ENCODE measurements at places on chromosomes 5 and 9. TPM values are rescaled to one million over a fixed set of nuclear protein-coding genes. Genes with fewer than 3 reads are reported as not detected.

The IL31RA gene
- 0.89 TPM for total RNA-seq

The GNAQ gene
- total RNA-seq: 41.0 TPM

The SLC27A6 gene
- total RNA-seq: 0.32 TPM

The LCN15 gene
- not detected for total RNA-seq

The ORM2 gene
- not detected for total RNA-seq

The NDUFAF2 gene
- 30.2 TPM for total RNA-seq

The CCDC187 gene
- total RNA-seq: not detected

The PCDHA9 gene
- total RNA-seq: not detected

DNA sequence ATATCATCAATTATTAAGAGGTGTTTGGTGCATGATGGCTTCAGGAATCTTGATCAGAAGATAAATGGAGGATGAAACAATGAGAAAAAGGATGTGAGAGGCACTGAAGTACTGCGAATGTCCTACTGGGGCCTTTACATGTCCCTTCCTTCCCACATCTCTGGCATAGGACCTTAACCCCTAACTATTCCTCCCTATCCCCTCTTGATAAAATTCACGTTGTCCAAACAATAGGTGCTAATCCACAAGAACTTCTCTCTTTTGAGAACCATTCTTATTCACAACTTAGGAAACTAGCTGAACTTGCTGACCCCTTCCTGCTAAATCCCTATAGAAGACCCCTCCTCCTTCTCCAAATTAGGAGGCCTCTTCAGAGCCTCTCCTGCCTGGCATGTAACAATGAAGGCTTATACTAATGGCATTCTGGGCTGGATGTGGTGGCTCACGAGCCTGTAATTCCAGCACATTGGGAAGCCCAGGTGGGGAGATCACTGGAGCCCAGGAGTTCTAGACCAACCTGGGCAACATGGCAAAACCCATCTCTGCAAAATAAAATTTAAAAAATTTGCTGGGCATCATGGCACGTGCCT is 276.5 kb upstream of the SMARCA2 start:
- no peak for DNase-seq

GRCh38 chr9:113817171-113817570 is 58.9 kb upstream of the ZNF618 start:
- DNase-seq: no peak

DNA sequence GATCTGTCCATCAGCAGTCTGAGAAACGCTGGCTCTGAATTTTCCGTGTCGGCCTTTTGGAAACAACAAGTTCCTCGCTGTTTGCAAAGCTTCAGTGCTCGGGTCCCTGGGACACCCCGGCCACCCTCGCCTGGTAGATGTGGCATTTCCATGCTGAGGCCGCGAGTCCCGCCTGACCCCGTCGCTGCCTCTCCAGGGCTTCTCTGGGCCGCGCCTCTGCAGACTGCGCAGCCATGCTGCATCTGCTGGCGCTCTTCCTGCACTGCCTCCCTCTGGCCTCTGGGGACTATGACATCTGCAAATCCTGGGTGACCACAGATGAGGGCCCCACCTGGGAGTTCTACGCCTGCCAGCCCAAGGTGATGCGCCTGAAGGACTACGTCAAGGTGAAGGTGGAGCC is 4.7 kb downstream of the NTNG2 start:
- DNase-seq: no peak

GRCh38 chr9:137480686-137481683 is 21.9 kb upstream of the NSMF start:
- DNase-seq: no peak

DNA sequence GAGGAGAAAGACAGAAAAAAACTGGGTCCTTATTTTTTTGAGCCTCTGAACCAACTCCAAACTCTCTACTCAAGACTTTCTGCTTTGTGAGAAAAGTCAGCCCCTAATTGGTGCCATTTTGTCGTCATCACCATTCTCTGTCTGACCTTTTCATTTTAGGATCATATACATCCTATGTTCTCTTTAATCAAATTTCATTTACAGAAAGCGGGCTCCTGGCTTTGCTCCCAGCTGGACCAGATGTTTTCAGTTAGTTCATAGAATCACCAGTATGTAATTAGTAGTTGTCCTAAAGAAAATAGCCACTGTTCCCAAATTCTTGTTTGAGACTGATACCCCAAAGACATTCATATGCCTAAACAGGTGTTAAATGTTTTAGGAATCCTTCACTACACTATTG is 28.6 kb upstream of the SLCO4C1 start:
- no peak for DNase-seq

- no peak for DNase-seq
These were observed 20.8 kb downstream of the PHF2 start for GRCh38 chr9:93597142-93597706.

GRCh38 chr9:89448821-89449220 is 49.1 kb downstream of the SEMA4D start:
- no peak for DNase-seq

GRCh38 chr9:130931508-130932254 is 7.4 kb downstream of the FIBCD1 start:
- DNase-seq: peak; percentile 42

DNA sequence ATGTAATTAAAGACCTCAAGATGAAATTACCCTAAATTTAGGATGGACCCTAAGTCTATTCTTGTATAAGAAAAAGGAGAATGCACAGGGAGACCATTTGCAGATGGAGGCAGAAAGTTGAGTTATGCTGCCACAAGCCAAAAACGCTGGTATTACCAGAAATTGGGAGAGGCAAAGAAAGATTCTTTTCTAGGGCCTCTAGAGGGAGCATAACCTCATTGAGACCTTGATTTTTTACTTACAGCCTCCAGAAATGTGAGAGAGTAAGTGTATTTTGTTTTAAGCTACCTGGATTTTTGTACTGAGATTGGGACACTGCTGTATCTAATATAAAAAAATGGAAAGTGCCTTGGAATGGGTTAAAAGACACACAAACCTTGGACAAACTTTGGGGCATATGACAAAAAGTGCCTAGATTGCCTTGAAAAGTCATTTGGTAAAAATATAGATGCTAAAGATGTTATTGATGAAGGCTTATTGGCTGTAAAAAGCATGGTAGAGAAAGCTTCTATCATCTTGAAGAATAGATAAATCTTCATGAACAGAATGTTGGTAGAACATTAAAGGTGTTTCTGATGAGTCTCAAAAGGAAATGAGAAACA is 174.7 kb upstream of the PRDM9 start:
- peak; percentile 20 for DNase-seq

- no peak for DNase-seq
These were observed 1107.9 kb downstream of the PTPRD start for GRCh38 chr9:9504869-9505268.

DNA sequence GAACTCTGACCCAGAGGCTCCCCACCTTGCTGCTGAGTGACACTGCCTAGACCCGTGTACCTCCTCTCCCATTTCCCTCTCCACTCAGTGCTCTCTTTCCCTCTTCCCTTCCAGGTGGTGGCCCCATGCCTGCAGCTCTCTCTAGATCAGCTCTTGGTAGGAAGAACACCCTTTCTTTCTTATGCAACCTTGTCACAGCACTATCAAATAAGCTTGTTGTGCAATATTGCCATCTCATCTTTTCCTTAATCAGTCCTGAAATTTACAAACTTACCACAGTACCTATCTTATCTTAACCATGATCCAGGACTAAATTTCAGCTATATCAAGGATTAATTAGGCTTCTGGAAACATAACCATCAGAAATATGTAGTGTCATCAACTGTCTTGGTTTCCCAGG is 88.6 kb downstream of the ZFAND5 start:
- DNase-seq: no peak

Measured in GM23248 (cell line).